ENCODE measurements at places on chromosomes 5 and 9.
A peak's percentile ranks its signal among the peaks of the same experiment; 100 is the strongest.

- no peak for DNase-seq
Observed at GRCh38 chr5:159750226-159750625, 166.1 kb upstream of the ADRA1B start.

DNA sequence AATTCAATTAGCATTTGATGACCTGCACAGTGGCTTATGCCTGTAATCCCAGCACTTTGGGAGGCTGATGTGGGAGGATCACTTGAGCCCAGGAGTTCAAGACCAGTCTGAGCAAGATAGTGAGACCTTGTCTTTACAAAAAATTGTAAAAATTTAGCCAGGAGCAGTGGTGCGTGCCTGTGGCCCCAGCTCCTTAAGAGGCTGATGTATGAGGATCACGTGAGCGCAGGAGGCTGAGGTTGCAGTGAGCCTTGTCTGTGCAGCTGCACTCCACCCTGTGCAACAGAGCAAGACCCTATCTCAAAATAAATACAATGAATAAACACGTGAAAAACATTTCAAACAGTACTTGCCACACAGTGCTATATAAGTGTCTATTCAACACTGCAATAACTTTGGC lies 4.2 kb downstream of the ABCA1 start:
- no peak for DNase-seq

- no peak for DNase-seq
Observed at GRCh38 chr5:2538169-2538568, 213.3 kb downstream of the IRX2 start.

GRCh38 chr9:12625844-12626243 lies 67.3 kb upstream of the TYRP1 start:
- no peak for DNase-seq

GRCh38 chr5:143470120-143470519 lies 66.6 kb upstream of the NR3C1 start:
- no peak for DNase-seq

- DNase-seq, result no peak
Observed at GRCh38 chr5:138955671-138956295, 80.6 kb upstream of the LRRTM2 start.

DNA sequence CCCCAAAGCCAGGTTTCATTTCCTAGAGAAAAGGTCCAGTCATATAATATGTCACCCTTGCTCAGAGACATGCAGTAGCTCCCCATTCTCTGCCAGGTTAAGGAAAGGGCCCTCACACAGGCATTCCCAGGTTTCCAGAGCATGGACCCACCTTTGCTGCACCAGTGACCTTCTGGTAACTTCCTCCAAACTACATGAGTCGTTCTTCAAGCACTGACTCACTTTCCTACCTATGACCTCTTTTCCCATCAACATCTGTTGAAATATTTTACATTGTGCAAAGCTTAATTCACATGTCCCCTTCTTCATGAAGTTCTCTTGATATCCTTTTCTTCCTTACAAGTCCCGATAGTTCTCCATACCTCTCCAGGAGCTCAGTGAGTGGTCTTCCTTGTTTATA lies 25.9 kb downstream of the SH3TC2 start:
- DNase-seq, result no peak

- DNase-seq, result no peak
Observed at GRCh38 chr5:168669156-168669555, 90.0 kb upstream of the PANK3 start.

- DNase-seq, result no peak
Observed at GRCh38 chr5:110034056-110034600, 344.4 kb downstream of the MAN2A1 start.

DNA sequence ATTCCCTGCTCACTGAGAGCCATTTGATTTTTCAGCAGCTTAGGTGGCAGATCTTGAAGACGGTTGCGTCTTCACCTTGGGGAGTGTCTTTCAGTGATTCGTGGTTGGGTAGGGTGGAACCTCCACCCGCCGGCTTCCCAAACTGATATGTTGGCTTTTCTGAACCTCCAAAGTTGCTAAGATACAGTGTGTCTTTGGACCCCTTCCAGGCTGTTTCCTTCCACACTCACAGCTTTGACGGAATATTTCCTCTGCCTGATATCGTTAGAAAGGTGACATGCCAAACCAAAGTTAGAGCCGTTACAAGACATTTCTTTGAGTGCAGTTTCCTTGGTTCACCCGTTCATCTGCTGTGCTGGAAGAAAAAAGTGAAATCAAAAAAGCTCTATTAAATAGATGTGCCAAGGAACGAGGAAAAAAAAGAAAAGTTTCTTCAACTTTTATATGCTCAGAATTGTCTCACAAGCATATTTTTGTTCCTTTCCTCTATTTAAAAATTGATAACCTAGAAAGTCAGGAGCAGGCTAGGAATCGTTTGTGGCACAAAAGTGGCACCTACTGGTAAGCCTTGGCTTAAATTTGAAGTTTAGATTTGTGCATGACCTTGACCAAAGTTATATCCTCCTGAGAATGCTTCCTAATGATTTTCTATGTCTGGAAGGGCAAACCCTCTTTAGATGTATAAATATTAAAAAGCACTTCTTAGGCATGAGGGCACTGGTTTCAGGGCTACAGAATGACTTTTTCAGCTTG lies 270.7 kb upstream of the WWC1 start:
- no peak for DNase-seq

- no peak for DNase-seq
Observed at GRCh38 chr5:111853748-111854147, 96.8 kb upstream of the NREP start.

DNA sequence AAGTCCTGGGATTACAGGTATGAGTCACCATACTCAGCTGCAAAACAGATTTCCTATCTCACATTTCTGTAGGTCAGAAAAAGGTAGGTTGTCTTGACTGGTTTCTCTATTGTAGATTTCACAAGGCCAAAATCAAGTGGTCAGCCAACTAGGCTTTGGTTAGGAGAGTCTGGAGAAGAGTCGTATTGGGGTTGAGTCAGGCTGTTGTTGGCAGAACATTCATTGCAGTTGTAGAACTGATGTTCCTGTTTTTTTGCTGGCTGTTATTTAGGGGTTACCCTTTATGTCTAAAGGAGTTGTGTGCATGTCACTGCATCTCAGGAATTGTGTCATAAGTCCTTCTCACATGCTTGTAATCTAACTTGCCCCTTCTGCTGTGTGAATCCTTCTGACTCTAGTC lies 814.2 kb upstream of the GRAMD2B start:
- no peak for DNase-seq

GRCh38 chr5:96236051-96236450 lies 197.0 kb downstream of the PCSK1 start:
- DNase-seq, result no peak

- DNase-seq, result peak; percentile 22
Observed at GRCh38 chr9:29701559-29701958, 2128.3 kb upstream of the C9orf72 start.

GRCh38 chr9:129201866-129202265 lies 23.8 kb upstream of the IER5L start:
- no peak for DNase-seq

- no peak for DNase-seq
Observed at GRCh38 chr5:60843386-60843935, 608 bp downstream of the ELOVL7 start.

DNA sequence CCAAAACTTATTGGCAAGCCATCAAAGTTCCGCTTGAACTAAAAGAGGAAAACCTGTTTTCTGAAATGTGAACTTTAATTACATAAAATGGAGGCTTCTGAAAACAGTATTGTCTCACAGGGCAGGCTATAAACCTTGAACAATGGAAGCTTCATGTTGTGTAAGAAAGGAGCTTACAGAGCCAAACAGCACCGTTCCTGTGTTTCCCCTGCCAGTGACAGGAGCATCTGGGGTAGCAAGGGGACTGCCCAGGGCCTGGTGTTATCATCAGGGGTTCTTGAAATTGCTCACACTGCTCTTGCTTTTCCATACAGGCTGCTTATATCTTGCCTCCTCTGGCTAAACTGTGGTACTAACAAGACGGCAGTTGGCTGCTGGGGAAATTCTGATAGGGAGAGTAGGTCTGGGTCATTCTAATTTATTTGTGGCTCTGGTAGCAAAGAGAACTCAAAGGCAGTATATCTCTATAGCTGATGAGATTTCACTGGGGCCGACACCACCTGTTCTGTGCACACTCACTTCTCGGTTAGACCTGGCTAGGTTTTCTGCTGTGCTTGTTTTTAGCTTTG lies 40.4 kb downstream of the BASP1 start:
- no peak for DNase-seq

DNA sequence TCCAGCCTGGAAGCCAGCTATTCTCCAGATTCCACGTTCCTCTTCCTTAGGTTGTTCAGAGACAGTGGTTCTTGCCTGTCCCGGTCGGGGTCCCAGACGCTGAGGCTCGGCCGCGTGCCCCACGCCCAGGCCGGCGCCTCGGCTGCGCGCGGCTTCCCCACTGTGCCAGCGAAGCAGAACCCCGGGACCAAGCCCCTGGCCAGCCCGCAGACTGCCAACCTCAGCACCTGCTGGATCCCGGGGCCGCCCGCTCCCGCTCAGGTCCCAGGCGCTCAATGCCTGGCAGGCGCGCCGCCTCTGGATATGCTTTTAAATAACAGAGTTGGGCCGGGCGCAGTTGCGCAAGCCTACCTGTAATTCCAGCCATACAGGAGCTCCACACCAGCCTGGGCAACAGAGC lies 195.5 kb downstream of the MAN2A1 start:
- DNase-seq, result no peak

GRCh38 chr9:22623236-22623635 lies 176.6 kb downstream of the DMRTA1 start:
- no peak for DNase-seq

- DNase-seq, result no peak
Observed at GRCh38 chr5:43804723-43805122, 201.7 kb downstream of the NNT start.

GRCh38 chr5:71455427-71456361 lies at the start of gene BDP1:
Gene BDP1, plus strand, starts transcription at chr5:71455651. Its CDS starts 227 bp downstream, at chr5:71455878.
- DNase-seq, result peak; percentile 84

GRCh38 chr5:6436715-6437331 lies 11.8 kb upstream of the UBE2QL1 start:
- peak; percentile 17 for DNase-seq

GRCh38 chr5:59099270-59099994 lies 516.6 kb downstream of the RAB3C start:
- DNase-seq, result peak; percentile 49

GRCh38 chr9:135456436-135457104 lies 23.0 kb upstream of the PPP1R26 start:
- DNase-seq, result no peak

DNA sequence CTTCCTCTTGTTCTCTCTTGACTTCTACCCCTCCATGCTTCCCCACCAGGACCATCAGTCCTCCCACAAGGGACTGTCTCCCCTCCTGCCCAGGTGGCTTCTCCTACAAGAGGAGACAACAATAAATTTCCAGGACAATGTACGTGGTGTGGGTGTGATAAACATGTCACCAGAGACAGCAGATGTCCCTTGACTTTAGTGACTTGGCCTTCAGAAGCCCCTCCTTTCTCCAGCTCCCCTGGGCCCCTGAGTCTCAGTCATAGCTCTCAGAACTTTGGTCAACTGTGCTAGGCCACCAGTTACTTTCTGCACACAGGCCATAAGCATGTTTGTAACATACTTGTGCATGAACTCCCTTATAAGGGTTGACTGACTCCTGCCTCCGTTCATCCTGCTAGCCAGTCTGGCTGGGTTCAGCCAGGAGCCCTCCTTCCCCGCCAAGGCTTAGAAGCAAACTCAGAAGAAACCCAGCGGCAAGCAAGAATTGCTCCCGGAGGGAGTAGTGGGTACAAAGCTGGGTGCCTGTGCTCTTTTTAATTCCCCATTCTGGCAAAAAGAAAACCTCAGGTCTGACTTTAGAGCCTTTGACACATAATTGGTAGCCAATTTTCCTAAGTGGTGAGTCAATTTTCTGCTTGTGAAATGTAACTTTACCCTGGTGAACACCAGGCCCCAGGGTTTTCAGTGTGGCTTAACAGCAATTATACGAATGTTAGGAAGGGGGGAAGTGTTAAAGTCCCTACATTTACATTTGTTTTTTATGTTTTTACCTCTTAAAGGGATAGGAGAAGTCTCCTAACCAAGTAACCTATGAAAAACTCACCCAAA lies 49.2 kb downstream of the EBF1 start:
- peak; percentile 61 for DNase-seq

DNA sequence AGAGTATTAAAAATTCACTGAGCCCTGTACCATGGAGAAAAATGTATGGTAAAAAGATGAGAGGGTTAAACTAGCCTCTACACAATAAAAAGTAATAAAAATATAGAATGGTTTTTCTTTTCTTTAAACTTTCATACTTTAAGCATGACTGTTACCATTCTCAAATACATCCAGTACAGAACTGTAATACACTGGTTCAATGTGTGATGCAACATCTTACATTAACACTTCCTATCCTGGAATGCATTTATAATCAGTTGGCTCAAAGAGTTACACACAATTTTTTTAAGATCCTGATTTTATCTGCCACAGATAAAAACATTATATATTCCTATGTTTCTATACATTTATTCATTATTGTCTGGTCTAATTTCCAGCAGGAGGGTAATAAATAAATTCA lies 4.7 kb downstream of the GNAQ start:
- no peak for DNase-seq

- DNase-seq, result no peak
Observed at GRCh38 chr5:117455236-117456233, 880.9 kb upstream of the SEMA6A start.

DNA sequence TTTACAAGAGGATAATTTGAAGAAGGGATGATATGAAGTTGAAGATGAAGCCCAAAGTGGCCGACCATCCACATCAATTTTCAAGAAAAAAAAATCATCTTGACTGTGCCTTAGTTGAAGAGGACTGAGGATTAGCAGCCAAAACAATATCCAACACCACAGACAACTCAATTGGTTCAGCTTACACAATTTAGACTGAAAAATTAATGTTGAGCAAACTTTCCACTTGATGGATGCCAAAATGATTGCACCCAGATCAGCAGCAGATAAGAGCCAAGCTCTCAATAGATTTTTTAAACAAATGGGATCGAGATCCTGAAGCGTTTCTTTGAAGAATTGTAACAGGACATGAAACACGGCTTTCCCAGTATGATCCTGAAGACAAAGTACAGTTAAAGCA lies 163.2 kb downstream of the GADD45G start:
- DNase-seq, result no peak

GRCh38 chr5:133387091-133387490 lies 225.2 kb downstream of the FSTL4 start:
- no peak for DNase-seq

DNA sequence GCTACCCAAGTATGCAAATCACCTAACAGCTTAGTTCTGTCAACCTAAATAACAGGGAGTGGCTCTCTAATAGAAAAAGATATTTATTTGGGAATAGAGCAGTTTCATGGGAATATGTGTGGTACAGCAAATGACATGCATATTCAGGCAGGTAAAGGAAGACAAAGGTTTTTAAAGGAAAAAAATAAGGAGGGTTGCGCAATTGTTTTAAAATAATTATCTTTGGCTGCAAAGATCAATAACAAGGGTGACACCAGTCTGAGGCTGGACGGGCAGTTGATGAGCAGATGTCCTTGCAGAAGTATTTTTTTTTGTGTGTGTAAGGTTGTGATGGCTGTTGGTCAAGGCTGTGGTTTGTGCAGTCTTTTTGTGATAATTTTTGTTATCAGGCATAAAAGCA lies 332.0 kb downstream of the ARHGEF28 start:
- no peak for DNase-seq

DNA sequence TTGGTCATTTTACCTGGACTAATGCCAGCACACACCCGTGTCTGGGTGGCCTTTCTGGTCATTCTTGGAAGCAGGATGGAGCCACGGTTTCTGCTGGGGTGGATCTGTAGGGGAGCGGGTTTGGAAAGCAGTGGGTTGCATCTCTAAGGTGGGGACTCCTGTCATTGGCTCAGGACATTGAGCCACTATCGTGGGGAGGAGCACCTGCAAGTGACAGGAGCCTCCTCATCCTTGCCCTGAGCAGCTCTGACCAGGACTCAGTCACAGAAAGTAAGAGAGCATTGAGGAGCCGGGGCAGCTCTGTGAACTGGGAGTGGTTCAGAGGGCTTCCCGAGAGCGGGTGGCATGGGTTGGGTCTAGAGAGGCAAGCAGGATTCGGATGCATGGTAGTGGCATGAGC lies 3.7 kb downstream of the B4GALT7 start:
- DNase-seq, result no peak
